BJ (cell line): ENCODE measurements at places on chromosomes 13 and 19.

GRCh38 chr13:100634696-100635095, 39.9 kb downstream of the TMTC4 start:
- no peak for DNase-seq

- DNase-seq = no peak
Measured at GRCh38 chr13:45119469-45119990, 780 bp upstream of the GTF2F2 start.

GRCh38 chr13:46544208-46544607, 8.8 kb upstream of the LRCH1 start:
- DNase-seq = no peak

DNA sequence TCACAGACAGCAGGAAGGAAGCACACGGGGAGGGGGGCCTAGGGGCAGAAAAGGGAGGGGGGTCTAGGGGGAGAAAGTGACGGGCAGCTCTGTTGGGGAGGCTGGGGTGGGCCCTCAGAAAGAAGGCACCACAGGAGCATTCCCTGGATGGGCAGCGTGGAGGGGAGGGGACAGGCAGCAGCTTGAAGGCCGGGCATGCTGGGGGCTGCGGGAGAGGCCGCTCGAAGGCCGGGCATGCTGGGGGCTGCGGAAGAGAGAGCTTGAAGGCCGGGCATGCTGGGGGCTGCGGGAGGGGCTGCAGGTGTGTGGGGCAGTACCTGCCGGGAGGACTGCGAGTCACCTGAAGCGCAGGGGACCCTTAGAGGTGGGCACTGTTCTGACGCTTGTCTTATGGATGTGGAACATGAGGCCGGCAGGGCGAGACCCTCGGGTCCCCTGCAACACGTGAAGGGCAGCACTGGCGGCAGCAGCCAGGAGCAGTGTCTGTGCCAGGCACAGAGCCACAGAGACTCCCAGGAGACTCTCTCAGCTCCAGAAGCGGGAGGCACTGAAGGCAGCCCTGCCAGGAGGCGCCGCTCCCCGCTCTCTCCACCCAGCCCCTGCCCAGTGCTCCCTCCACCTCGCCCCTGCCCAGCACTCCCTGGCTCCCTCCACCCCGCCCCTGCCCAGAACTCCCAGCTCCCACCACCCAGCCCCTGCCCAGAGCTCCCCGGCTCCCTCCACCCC, 13.3 kb downstream of the ZNF787 start:
- DNase-seq = no peak
